ENCODE measurements at places on chromosomes 1 and 21.

- no peak for DNase-seq
Measured at GRCh38 chr1:239995281-239995680, 96.4 kb upstream of the FMN2 start.

DNA sequence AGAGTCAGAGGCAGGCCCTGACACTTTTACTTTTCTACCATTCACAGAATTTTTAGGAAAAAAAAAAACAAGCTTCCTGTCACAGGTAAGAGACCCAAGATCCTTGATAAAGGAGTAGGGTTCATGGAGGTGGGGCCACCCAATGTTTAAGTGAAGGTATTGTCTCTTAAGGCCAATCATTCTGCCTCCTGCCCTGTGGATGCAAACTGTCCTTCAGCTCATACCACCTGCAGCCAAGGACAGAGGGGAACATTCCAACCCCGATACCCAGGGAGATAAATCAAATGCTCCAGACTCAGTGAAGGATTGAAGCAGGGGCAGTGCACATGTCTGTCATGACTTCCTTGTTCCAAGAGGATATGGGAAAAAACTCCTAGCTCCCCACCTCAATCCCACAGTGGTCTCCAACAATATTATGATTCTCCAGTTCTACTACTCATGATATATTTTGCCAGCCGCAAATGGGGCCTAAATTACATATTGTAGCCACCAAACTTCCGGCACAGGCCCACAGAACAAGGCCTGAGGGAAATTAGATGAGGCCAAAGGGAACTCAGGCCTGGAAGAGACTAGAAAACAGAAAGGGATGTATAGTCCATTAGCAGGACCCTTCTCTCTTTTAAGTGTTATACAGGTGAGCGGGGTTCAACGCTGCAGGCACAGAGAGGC, 59.5 kb downstream of the TRABD2B start:
- DNase-seq: no peak

DNA sequence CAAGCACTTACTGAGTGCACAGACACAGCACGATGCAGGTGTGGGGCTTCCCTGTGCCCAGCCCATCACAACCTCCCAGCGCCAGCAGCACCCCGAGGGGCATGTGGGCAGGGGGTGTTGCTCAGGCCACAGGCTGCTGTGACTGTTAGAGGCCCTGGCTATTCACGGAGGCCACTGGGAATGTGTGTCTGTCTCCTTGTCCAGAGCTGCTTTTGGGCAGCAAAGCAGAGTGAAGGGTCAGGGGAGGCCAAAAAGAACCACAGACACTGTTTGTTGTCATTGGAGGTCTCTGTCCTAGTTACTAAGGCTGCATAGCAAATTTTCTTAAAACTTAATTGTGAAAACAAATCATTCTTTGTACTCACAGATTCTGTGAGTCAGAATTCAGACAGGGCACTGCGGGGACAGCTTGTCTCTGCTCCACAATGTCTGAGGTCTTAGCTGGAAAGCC, 49.6 kb downstream of the TNFRSF8 start:
- DNase-seq: no peak

DNA sequence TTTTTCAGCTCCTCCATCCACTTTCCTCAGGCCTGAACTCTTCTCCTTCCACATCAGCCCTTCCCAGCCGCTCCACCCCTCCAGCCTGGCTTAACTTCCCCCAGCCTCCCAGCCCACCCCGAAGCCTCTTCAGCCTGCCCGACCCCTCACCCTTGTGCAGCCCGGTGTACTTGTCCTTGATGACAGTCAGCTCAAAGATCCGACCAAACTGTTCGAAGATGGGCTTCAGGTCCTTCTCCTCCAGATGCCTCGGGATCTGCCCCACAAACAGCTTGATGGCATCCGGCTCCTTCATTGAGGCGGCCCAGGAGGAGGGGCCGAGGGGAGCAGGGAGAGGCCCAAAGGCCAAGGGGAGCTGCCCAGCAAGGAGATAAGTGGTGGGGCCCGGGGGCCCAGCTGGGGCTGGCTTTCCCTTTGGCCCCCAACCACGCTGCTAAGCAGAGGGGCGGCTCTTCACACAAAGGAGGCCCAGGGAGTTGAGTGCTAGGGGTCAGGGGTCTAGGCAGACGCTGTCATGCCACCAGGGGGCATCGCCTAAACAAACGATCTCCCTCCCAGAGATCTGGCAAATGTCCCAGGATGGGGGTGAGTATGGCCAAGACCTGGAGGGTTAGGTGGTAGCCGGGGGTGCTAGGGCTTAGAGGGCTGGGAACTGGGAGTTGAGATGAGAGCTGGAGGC, 738 bp downstream of the CELF3 start:
- DNase-seq: no peak

DNA sequence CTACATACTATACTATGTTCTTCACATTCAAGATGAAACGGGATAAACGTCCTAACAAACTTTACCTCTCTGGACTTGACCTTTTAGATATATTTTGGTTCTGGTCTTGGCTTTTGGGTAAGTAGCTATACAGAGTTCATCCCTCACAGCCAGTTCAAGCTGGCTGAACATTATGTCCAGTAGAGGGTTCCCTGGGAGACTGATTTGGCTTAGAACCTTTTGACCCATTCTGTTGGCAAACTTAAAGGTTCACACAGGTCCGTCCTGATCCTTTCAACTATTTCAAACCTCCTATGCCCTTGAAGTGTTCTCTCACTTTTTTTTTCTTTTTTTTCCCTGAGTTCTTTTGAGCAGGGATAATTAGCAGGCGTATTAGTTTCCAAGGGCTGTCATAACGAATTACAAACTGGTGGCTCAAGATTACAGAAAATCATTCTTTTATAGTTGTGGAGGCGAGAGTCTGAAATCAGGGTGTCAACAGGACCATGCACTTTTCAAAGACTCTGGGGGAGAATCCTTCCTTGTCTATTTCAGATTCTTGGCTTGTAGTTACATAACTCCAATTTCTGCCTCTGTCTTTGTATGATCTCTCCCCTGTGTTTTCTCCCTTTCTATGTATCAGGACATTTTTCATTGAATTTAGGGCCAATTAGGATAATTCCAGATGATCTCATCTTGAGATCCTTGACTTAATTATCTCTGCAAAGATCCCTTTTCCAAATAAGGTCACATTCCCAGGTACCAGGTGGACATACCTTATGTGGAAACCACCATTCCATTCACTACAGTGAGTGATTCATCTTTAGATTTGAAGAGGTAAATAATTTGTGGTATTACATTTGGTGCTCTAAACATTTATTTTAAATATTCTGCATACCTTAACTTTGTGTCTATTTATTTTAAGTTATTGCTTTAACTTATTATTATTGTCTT, 257.4 kb upstream of the USP25 start:
- no peak for DNase-seq

DNA sequence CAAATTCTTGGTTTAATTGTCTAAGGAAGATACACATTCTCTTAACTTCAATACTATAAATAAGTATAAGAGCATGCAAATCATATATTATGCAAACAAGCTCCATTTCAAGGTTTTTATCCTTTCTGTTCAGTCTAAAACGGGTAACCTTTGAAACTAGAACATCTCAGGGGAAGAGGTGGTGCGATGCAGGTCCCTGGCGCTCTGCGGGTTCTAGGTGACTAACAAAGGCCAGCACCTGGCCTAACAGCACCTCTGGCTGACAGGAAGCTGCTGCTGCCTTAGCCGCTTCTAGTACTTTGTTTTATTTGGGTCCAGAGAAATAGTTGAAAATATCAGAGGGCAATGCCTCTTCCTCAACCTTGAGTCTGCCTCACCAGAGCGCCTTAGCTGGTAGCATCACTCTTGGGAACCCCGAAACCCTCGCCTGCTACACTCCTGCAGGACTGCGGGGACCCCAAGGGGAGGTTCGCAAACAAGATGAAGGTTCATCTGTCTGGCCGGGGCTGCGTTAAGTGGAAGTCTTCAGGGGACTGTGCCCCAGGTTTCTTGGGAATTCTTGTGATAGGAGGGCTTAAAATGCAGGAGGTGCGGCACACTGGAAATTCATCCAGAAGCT, 45.5 kb downstream of the PRDM15 start:
- DNase-seq: no peak

GRCh38 chr1:245963649-245964048, 543.4 kb downstream of the SMYD3 start:
- DNase-seq: no peak

GRCh38 chr1:155062702-155063411, 683 bp upstream of the EFNA4 start:
- DNase-seq: peak; percentile 80
